ENCODE measurements at places on chromosomes 4 and X. TPM values are rescaled to one million over a fixed set of nuclear protein-coding genes. Genes with fewer than 3 reads are reported as not detected.

DNA sequence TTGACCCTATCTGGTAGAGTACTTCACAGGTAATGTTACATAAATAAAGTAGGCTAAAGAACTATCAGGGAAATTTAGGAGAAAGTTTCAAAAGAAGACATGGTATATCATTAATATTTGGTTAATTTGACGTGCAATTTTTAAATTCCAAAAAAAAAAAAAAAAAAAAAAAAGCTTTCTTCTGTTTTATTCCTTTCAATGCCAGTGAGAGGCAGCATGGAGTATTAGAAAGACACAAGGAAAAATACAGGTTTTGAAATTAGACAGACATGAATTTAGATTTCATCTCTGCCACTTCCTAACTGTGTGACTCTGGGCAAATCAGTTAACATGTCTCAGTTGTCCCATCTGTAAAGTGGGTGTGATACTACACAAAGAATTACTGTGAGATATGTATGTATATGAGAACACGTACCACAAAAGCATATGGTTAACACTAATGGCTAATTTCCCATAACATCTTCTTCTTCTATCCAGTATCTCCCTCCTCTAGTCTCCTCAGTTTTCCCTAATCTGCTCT lies 132.5 kb downstream of the GPC3 start:
- peaks cover 8% of the 10 kb centered on the region for H3K27me3 ChIP-seq
- no peak for DNase-seq
- H3K27ac ChIP-seq = no peak overlapping the region
- H3K4me1 ChIP-seq = no peaks in the 10 kb centered on the region
- H3K4me3 ChIP-seq = no peak overlapping the region
- H3K36me3 ChIP-seq = no peaks in the 10 kb centered on the region

- H3K4me1 ChIP-seq = peaks cover 8% of the 10 kb centered on the region
- no peak overlapping the region for H3K27ac ChIP-seq
- no peak overlapping the region for H3K4me3 ChIP-seq
- DNase-seq = peak; percentile 19
- no peaks in the 10 kb centered on the region for H3K36me3 ChIP-seq
Measured at GRCh38 chr4:38870098-38870808, 2.6 kb downstream of the FAM114A1 start.

DNA sequence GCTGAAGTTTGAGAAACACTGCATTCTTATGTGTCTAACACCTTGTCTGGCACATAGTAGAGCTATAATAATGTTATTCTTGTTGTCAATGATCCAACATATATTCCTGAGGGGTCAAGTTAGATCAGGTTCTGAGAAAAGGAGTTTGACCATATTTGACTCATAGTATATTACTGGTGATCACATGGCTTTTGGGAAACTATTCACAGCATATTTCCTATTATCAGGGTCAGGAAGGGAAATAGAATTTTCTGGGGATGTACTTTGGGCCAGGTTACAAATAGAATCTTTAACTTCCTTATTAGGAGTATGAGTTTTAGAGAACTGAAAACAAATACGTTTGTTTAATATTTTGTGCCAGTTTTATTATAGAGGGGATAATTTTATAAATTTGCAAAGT lies 11.6 kb downstream of the IL15 start:
- DNase-seq = no peak
- no peaks in the 10 kb centered on the region for H3K36me3 ChIP-seq

DNA sequence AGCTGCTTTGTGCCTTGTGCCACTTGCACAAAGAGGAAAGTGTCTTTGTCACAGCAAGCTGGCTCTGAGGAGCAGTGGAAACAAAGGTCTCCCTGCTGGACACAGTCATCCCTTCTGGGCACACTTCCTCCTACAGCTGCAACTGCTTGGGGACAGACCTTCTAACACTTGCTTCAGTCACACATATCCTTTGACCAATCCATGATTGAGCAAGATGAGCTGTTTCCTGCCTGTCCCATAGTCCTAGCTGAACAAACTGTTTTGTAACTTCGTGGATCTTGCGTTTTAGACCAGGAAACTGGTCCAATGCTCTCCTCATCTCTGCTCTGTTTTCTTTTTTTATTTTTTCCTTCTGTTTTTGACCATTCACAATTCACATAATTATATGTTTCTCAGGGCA lies 98.5 kb downstream of the RRAGB start:
- H3K27ac ChIP-seq = no peak overlapping the region
- DNase-seq = no peak
- H3K4me3 ChIP-seq = no peak overlapping the region

- H3K27ac ChIP-seq = no peak overlapping the region
- no peak overlapping the region for H3K4me3 ChIP-seq
- H3K36me3 ChIP-seq = no peaks in the 10 kb centered on the region
- no peaks in the 10 kb centered on the region for H3K4me1 ChIP-seq
- no peaks in the 10 kb centered on the region for H3K27me3 ChIP-seq
Measured at GRCh38 chr4:11606078-11606477, 177.4 kb upstream of the HS3ST1 start.

- H3K27ac ChIP-seq = no peak overlapping the region
- H3K4me3 ChIP-seq = no peak overlapping the region
- H3K36me3 ChIP-seq = no peaks in the 10 kb centered on the region
- DNase-seq = no peak
Measured at GRCh38 chrX:132333351-132333750, 114.1 kb upstream of the RAP2C start.

DNA sequence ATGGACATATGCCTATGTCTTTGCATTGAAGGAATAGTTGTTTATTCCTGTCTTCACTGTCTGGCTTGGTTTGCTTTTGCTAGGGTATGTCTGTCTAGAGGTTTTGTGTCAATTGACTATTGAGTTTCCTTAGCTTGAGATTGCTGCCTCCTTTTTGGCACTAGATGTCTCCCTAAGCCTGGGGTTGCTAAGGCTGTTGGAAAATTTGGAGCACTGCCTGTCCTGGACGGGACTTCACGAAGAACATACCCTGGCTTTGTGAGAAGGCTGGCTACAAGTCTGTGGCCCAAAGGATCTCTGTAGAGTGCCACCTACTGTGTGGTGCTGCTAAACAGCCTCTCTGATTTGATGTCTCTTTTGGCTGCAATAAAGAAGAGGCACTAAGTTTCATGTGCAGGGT lies 183.8 kb upstream of the NUDT10 start:
- no peak overlapping the region for H3K27ac ChIP-seq
- no peaks in the 10 kb centered on the region for H3K4me1 ChIP-seq
- DNase-seq = peak; percentile 72
- no peaks in the 10 kb centered on the region for H3K27me3 ChIP-seq
- H3K36me3 ChIP-seq = no peaks in the 10 kb centered on the region
- no peak overlapping the region for H3K4me3 ChIP-seq

DNA sequence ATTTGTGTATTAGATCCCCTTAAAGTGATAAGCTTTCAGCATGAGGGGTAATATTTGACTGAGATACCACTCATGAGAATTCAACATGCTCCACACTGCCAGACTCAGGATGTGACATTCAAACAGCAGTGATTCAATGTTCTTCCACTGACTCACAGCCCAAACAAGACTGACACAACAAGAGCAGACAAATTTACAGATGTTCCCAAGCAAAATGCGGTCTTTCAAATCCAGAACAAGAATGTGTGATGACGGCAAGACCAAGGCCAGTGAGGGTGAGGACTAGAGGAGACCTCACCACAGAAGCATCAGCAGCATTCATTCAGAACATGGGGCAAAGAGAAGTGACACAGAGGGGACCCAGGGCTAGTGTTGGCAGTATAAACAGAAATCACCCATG lies 99.3 kb upstream of the GRIA3 start:
- H3K4me1 ChIP-seq = no peaks in the 10 kb centered on the region
- H3K36me3 ChIP-seq = no peaks in the 10 kb centered on the region
- no peaks in the 10 kb centered on the region for H3K27me3 ChIP-seq
- H3K27ac ChIP-seq = no peak overlapping the region
- no peak overlapping the region for H3K4me3 ChIP-seq

GRCh38 chrX:132217203-132218073 lies 1.8 kb downstream of the RAP2C start:
- peaks cover 4% of the 10 kb centered on the region for H3K4me1 ChIP-seq
- no peaks in the 10 kb centered on the region for H3K36me3 ChIP-seq
- no peak for DNase-seq
- peaks cover 6% of the 10 kb centered on the region for H3K27me3 ChIP-seq
- H3K27ac ChIP-seq = peak overlapping the region; percentile 75
- H3K4me3 ChIP-seq = peak overlapping the region; percentile 59

Gene F8
- 8.0 TPM for total RNA-seq

Gene HSFX3
- total RNA-seq = not detected
